ENCODE measurements at places on chromosomes 2 and 18.

- DNase-seq, result no peak
These were observed 259.4 kb downstream of the TNS1 start for GRCh38 chr2:217743407-217743806.

DNA sequence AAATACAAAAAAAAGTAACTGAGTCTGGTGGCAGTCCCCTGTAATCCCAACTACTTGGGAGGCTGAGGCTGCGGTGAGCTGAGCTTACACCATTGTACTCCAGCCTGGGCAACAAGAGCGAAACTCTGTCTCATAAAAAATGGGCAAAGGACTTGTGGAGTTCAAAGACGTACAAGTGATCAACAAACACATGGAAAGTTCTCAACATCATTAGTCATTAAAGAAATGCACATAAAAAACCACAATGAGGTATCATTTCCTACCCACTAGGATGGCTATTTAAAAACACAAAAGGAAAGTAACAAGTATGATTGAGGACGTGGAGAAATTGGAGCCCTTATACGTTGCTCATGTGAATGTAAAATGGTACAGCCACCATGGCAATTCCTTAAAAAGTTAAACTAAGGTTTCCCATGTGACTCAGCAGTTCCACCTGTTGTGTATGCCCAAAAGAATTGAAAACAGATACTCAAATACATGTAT, 52.3 kb downstream of the RAB10 start:
- DNase-seq, result peak; percentile 49

GRCh38 chr2:15730545-15731212, 139.0 kb downstream of the DDX1 start:
- peak; percentile 55 for DNase-seq

DNA sequence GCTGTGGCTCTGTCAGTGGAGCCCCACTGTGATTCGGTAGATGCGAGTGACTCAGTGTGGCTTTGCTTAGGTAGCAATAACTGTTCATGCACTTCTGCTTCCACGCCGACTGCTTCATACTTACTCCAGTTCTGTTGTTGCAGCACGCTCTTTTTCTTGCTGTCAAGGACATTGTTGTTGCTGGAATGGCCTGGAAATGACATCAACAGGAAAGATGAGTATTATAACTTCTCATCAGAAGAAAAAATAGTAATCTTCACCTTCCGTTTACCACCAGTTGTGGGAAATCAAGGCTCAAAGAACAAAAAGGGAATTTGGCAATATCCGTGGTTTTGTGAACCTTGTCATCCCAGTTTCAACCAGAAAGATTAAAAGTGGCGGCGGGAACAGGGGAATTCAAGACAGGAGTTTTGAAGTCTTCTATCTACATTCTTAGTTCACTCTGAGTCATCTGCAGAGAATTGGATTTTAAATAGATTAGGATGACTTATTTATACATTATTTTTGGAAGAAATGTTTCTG, 8.3 kb downstream of the TM4SF20 start:
- peak; percentile 82 for DNase-seq

DNA sequence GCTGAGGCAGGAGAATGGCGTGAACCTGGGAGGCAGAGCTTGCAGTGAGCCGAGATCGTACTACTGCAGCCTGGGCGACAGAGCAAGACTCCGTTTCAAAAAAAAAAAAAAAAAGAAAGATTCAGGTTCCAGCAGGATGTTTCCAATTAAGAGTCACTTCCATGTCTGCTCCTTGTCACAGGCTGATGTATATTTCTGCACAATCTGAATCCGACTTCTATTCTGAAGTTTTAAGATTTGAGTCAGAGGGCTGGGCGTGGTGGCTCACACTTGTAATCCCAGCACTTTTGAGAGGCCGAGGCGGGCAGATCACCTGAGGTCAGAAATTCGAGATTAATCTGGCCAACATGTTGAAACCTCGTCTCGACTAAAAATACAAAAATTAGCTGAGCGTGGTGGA, 24.7 kb downstream of the SNRPD1 start:
- DNase-seq, result no peak

DNA sequence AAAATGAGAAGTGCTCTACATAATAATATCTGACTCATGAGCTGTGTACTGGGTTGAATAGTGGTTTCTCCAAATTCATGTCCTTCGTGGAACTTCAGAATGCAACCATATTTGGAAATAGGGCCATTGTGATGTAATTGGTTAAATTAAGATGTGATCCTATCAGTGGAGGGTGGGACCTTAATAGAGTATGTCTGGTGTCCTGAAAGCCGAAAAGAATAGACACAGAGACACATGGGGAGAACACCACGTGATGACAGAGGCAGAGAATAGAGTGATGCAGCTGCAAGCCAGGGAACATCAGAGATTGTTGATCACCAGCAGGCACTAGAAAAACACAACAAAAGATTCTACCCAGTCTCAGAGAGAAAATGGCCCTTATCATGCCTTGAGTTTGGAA, 310.1 kb downstream of the EXOC6B start:
- no peak for DNase-seq

GRCh38 chr2:86216575-86217555, 17.6 kb downstream of the MRPL35 start:
- DNase-seq, result peak; percentile 63

DNA sequence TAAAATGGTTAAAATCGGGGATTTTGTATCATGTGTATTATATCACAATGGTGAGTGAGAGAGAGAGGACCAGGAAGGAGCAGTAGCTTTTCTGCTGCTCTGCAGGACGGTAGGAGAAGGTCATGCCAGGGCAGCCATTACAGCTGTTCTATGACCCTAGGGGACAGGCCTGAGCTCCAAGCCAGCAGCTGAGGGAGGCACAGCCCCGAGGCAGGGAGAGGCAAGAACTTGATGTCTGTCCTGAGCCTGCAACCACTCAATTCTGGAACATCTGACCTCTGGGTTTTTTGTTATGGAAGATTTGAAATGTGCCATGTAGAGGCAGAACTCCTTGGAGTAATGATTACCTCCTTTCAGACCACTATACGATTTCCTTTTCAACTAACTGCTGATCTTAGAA, 135.8 kb upstream of the SH3BP4 start:
- DNase-seq, result no peak

DNA sequence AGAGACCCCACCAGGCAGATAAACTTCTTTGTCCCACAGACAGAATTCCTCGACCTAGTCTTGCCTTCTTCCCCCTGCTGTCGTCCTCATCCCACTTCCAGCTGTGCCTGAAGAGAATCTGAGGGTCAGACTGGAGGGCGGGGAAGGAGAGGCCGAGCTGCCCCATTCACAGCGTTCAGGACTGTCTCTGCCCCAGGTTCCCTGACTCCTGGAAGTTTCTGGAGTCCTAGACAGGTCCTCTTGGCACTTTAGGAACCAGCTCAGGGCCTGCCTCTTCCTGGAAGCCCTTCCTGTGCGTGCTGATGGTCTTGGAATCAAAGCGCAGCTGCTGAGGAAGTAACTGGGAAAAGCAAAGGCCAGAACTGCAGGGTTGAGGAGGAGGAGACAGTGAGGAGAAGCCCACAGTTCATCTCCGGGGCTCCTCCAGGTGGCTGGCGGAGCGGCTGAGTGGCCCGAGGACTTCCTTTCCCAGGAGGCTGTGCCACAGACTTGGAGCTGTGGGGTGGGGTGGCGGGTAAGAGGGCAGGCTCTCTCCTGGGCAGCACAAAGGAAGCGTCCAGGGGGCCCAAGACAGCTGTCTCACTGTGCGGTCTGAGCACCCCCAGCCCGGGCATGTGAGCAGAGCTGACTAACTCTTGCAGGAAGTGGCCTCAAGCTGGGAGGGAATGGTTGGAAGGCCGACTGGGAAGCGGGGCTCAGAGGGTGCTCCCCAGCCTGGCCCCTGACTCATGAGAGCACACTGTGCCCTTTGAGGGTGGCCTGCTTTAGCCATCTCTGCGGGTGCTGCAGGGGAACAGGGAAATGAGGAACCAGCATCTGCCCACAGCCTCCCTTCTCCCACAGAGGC, 39.5 kb downstream of the SDC1 start:
- DNase-seq, result peak; percentile 91

DNA sequence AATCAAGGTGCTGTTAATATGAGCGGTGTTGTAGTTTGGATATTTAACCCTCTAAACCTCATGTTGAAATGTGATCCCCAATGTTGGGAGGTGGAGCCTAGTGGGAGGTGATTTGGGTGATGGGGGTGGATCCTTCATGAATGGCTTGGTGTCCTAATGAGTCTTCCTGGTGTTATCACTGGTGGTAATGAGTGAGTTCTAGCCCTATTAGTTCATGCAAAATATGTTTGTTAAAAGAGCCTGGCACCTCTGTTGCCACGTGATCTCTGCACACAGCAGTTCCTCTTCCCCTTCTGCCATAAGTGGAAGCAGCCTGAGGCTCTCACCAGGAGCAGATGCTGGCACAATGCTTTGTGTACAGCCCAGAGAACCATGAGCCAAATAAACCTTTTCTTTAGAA, 158.4 kb downstream of the FMNL2 start:
- DNase-seq, result peak; percentile 8
